AG08395 (cell line): ENCODE measurements at places on chromosomes 1 and 21.
A peak's percentile ranks its signal among the peaks of the same experiment; 100 is the strongest.

- DNase-seq = peak; percentile 79
Measured at GRCh38 chr1:93579891-93580290, 101.7 kb downstream of the BCAR3 start.

- DNase-seq = no peak
Measured at GRCh38 chr21:36873513-36873912, 93.0 kb downstream of the HLCS start.

DNA sequence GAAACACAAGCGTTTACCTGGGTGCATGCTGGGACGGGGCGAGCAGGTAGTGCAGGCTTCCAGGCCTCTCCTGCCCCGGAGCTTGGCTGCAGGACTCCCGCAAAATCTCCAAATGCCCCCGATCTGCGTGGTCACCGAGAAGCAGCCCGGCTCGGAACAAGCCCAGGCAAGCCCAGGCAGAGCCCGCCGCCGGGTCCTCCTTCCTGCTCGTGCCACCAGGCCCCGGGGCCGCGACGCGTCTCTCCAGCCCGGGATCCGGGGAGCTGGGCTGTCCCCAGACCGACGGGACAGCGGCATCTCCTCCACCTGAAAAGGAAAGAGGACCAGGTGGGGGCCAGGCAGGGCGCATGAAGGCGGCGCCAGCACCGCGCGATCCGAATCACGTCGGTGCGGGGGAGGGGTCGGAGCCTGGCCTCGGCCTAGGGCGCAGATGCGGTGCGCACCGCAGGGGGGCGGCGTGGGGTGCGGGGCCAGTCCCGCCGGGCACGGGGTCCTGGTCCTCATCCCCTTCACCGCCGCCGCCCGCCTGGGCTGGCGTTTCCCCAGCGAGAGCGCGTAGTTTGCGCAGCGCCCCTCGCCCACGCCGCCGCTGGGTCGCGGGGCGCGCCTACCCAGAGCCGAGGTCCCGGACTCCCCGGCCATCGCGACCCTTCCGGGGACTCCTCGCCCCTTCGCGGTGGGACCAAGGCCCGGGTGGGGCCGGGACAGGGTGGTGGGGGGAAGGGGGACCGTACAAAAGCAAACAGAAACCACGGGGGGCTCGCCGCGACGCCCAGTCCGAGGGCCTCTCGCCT is 52.4 kb upstream of the H6PD start:
- peak; percentile 45 for DNase-seq

GRCh38 chr1:100332331-100332730 is 20.0 kb upstream of the CDC14A start:
- no peak for DNase-seq

DNA sequence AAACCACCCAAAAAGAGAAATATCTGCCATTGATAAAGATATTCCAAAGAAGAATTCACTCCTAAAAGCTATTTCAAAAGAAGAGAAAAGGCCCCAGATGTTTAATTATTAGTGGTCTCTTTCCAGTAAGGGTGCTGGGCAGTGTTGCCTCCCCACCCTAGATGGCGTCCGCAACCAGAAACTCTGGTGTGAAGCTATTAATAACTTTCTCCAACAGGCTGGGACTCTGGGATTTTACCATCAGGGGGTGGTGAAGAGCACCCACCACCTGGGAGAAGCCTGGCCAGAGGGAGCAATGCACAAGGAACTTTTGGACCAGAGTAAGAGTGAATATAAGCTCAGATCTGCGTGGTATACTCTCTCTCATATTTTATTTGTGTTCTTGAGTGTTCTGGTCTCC is 115.4 kb upstream of the TIAM1 start:
- DNase-seq = no peak

- DNase-seq = no peak
Measured at GRCh38 chr1:228154670-228155571, 5.2 kb downstream of the GJC2 start.

DNA sequence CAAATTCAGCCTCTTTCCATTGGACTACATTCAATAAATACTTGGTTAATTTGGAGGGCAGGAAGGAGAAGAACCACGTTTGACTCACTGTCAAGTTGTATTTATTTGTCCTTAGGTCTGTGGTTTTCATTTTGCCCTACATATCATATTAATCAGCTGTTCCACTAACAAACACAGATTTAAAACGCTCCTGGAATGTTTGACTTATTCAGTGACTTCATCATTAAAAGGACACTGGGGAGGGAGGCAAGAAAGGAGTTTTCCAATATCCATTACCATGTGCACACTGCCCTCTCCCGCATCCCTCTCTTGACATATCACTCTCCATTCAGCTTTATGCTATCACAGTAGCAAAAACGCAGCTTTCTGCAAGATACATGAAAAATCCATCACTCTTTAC is 98.2 kb upstream of the C1orf87 start:
- peak; percentile 62 for DNase-seq

DNA sequence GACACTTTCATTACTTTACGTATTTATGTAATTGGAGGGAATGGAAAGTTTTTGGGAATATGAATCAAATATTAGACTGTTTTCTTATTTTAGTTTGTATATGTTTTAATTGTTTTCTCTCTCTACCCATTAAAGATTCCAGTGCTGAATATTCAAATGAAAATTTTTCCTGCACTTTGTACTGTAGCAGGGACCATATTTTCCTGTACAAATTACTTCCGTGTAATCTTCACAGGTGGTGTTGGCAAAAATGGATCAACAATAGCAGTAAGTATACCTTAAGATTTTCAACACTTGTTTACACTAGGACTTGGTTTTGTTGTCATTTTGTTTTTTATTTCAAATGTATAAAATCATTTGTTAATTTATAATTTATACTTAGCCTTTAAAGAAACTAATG is 18.4 kb downstream of the DENND2D start:
- DNase-seq = no peak

- no peak for DNase-seq
Measured at GRCh38 chr1:118160806-118161205, 24.2 kb downstream of the SPAG17 start.

- no peak for DNase-seq
Measured at GRCh38 chr21:38841472-38841871, 35.7 kb downstream of the ETS2 start.

- DNase-seq = no peak
Measured at GRCh38 chr1:201108614-201109013, 3.6 kb downstream of the CACNA1S start.

DNA sequence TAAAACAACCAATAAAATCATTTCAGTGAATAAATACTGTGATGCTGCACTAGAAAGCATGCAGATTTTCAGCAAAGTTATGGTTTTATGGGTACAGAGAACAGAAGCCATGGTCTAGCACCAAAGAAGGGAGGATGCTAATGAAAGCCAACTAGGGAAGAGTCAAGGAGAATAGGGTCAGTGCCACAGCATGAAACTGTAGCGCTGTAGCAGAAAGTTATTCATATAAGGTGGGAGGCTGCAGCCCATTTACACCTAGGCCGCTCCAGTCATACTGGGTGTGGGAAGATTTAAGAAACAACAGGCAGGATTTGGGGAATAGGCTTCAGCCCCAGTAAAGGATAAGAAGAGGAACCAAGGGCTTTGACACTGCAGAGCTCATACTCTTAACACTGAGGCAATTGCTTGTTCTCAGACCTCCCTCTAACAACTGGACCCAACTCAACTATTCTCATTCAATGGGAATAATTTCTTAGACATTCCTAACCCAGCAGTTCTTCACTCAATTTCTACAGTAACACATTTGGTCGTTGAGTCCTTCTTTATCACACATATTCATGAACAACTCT is 4.4 kb downstream of the IFI16 start:
- DNase-seq = no peak

- DNase-seq = no peak
Measured at GRCh38 chr1:24167008-24167407, 20.1 kb downstream of the IFNLR1 start.

DNA sequence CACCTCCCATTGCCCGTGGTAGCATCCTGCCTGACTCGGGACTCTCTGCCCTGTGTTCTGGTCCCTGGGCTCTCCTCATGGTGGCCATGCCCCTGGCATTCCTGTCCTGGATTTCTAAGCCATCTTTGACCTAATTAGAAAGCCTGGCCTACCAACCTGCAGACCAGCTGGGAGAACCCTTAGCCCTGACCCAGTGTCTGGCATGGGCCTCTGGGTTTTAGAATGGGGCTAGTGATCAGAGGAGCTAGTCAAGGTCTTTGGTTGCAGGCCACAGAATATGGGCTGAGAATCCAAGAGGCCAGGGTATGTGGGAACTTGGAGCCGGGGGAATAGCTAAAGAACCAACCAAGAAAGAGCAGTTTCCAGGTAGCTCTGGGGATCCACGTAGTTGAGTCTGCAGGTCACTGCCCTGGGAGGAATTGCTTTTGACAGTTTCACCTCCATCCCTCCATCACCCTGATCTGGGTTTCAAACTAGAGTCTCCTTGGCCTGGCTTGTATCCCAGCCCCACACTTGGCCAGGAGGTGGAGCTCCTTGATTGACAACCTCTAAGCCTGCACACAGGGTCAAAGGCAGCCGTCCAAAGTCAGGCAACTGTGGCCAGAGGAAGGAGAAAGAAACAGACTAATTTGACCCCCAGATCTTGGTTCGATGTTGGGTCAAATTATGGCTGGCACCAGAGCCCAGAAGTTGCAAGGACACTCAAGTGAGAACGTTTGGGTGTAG is 54.7 kb upstream of the ABCG1 start:
- no peak for DNase-seq

- peak; percentile 47 for DNase-seq
Measured at GRCh38 chr1:167722152-167722869, 529 bp downstream of the MPZL1 start.
